ENCODE measurements at places on chromosomes 7 and 10. TPM values are rescaled to one million over a fixed set of nuclear protein-coding genes. Genes with fewer than 3 reads are reported as not detected.

CLDN4 gene
- total RNA-seq: 132 TPM

FRAT1 gene
- 4.3 TPM for total RNA-seq

TAS2R5 gene
- total RNA-seq: 5.3 TPM

OPALIN gene
- total RNA-seq: not detected

GPNMB gene
- 31.2 TPM for total RNA-seq

PILRA gene
- 6.1 TPM for total RNA-seq

PRLHR gene
- total RNA-seq: not detected

ADAMTS14 gene
- 4.0 TPM for total RNA-seq

ASZ1 gene
- total RNA-seq: not detected

SPAM1 gene
- total RNA-seq: not detected

CNNM1 gene
- total RNA-seq: 1.8 TPM

CLDN12 gene
- total RNA-seq: 39.9 TPM

GLI3 gene
- 17.5 TPM for total RNA-seq

TAS2R41 gene
- not detected for total RNA-seq

PNLIP gene
- total RNA-seq: 0.12 TPM

C10orf143 gene
- total RNA-seq: 2.1 TPM

CPED1 gene
- 40.0 TPM for total RNA-seq

AP4M1 gene
- 19.0 TPM for total RNA-seq

FAM180A gene
- not detected for total RNA-seq
